ENCODE measurements at places on chromosomes 4 and X.

GRCh38 chrX:102593367-102593766 lies 5.9 kb upstream of the ARMCX5 start:
- DNase-seq, result no peak

DNA sequence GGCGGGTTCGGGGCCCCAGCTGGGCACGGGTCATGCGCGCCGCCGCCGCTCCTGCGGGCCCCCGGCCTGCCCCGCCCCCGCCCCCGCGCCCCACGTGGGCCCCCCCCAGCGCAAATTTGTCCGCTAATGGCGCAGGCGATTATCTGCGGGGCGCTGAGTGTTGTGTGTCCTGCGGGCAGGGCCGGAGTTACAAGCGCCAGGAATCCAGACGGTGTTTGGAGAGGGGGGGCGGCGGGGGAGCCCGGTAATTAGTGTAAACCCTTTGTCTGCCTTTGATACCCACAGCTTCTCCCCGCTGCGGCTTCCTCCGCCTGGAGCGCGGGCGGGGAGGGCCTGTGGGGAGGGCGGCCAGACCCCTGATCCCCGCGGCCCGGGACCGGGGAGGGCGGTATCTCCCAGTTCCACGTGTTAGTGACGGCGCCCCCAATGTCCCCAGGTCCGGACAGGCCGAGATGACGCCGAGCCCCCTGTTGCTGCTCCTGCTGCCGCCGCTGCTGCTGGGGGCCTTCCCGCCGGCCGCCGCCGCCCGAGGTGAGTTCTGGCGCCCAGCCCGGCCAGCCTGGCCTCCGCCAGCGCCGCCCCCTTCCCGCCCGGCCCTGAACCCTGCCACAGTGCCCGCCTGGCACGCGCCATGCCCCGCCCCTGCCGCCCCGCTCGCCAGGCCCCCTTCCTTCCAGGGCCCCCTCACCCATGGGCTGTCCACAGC lies 761 bp downstream of the FGFRL1 start:
- no peak for DNase-seq

GRCh38 chrX:136639506-136640176 lies 8.3 kb upstream of the CD40LG start:
- DNase-seq, result no peak

- DNase-seq, result no peak
Measured at GRCh38 chrX:103608306-103608963, 672 bp downstream of the TCEAL3 start.

DNA sequence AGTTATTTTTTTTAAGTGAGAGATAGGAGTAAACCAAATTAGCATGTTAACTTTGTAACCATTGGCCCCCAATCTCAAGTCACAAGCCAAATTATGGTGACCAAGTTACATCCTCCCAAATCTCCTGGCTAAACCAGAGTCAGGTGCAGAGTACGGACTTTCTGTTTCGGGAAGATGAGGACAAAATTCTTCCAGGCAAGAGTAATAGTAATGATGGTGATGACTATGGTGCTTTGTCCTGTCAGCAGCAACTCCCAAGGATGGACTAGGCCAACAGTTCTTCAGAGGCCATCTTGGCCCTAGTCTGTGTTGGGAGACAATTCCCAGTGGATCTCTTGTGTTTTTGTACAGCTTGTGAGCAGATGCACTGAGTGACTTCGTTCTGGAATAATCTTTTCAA lies 148.8 kb downstream of the GPC3 start:
- no peak for DNase-seq

- no peak for DNase-seq
Measured at GRCh38 chrX:68938244-68939004, 109.6 kb downstream of the EFNB1 start.

DNA sequence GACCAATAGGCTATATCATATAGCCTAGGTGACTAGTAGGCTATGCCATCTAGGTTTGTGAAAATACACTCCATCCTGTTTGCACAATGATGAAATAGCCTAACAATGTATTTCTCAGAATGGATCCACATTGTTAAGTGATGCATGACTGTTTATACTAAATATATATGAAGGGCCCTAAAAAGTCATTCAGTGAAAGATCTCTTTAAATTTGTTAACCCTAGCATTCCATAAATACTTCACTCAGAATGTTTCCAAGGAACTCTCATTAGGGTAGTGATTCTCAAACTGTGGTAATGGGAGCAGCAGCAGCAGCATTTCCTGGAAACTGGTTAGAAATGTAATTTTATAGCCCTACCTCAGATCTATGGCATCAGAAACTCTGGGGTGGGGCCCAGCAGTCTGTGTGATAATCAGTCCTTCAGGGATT lies 74.9 kb downstream of the PRRG1 start:
- DNase-seq, result no peak
